SK-N-SH treated with all-trans-retinoic acid at 6 μM for 48 hours (cell line): ENCODE measurements at places on chromosomes 3 and 15.

- no peak for ATAC-seq
Observed at GRCh38 chr15:94225616-94226015, 5.7 kb upstream of the MCTP2 start.

GRCh38 chr3:172749230-172749965 is 1.1 kb upstream of the ECT2 start:
- ATAC-seq, result peak; percentile 53

DNA sequence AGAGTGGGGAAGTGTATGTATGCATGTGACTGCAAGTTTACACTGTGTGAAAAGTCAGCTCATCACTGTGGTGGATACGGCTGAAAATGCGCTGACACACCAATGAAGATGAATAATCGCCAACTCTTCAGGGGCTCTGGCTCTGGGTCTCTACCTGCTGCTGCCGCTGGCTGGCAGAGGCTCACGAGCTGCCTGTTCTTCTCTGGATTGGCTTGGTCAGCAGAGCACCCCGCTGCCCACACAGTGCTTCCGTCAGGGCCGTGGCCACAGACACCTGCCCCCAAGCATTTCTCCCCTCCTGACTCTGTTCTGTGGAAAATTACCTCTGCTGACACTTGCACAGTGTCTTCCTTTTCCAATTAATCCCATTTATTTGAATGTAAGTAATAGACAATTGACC is 215.5 kb downstream of the GAP43 start:
- ATAC-seq, result no peak

DNA sequence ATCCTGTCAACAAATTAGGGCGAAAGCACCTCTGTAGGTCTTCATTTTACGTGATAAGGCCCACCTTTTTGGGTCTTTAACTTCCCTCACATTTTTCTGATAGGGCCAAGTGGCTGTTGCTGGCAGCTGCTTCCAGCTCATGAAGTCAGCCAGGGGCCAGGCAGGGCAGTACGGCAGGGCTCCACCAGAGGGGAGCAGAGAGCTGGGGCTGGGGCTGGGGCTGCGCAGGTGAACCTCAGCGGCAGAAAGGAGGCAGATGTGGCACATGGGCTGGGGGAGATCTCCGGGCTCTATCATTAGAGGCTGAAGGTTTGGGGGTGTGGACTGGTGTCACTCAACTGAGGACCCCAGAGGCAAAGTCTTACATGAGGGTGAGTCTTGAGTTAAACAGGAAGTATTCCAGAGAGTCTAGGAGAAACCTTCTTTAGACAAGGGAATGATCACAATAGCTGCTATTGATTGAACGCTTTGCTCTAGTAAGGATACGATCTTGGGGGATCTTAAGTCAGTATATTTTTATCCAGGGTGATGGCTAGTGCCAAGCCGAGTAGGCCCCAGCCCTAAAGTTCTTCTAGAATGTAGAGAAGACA is 62.8 kb upstream of the MEX3B start:
- peak; percentile 87 for ATAC-seq

- no peak for ATAC-seq
Observed at GRCh38 chr15:59456114-59456513, 18.1 kb downstream of the FAM81A start.

DNA sequence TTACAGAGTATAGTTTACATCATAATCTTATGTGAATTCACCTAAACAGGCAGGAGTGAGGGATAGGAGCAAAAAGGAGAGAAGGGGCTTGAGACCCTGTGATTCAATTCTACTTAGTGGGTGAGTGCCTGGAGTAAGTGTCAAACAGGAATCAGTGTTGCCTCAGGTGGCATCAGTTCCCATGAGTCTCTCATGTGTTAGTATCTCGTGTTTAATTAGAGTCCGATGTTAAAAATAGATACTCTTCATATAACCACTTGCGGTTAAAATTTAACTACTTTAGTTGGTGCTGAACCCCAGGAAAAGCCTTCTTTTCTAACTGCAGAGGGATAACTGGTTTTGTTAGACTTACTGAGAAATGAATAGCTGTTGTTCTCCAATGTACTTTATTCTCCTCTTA is 251.5 kb downstream of the SUCLG2 start:
- no peak for ATAC-seq
